ENCODE measurements at places on chromosomes 5 and 9.

DNA sequence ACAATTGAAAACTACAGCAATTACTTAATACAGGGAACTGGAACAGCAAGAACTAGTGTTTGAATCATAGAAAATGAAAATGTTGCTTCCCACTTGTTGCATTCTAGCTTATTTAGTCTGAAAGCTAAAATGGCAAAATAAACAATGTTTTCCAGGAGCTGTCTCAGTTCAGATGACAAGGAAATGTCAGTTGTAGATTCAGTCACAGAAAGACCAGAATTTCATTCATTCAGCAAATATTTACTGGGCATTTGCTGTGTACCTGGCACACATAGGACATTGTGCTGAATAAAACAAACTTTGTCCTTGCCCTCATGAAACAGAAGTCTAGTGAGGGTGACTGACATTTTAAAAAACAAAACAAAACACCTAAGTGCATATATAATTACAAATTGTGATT lies 41.5 kb downstream of the GCNT4 start:
- DNase-seq, result no peak

DNA sequence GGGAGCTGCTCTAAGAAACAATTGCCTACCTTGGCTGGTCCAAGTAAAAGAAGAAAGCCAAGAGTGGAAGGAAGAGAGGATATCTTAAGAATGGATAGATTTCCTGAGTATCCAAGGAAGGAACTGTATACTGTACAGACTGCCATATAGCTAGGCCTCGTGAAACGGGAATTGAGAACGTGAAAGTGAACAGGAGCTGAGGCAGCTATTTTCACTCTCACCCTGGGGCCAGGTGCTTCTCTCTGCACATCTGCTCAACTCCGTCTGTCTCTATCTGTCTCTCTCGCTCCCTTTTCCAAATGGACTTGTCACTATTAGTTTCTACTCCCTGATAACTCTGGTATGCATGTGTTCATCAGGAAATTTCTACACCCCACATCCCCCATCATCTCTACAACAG lies 35.9 kb upstream of the TESK1 start:
- DNase-seq, result no peak

DNA sequence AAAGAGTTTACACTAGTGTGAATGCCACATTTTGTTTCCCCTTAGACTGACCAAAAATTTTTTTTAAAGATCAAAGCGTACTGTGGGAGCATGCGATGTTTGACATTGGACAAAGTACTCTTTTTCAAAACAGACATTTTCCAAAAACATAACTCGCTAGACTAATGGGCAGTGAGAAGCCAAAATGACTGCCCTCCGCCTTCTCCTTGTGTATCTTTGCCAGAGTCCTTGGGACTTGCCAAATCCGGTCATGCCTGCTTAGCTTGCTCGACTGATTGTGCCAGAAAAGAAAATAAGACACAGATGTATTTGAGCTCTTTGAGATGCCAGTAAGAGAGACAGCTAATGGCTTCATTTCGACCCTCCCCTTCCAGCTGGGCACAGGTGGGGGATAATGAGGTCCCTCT lies 157.5 kb downstream of the MAPKAP1 start:
- DNase-seq, result no peak

DNA sequence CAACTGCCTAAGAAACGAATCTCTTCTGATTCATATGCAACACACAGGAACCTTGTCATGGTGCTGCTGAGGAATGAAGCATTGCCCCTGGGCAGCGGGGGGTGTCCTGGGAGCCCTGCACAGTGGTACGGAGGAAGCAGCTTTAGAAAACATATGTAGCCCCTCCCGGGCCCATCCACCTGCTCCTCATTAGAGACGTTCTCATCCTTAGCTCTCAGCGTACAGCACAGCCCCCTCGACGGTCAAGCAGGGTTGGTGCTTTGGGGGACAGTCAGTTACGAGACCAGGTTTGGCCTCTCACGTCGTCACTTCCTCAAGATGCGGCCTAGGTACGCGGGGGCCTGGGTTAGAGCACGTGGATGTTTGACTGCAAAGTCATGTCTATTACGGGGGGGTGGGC lies 28.4 kb upstream of the LAMC3 start:
- DNase-seq, result no peak

DNA sequence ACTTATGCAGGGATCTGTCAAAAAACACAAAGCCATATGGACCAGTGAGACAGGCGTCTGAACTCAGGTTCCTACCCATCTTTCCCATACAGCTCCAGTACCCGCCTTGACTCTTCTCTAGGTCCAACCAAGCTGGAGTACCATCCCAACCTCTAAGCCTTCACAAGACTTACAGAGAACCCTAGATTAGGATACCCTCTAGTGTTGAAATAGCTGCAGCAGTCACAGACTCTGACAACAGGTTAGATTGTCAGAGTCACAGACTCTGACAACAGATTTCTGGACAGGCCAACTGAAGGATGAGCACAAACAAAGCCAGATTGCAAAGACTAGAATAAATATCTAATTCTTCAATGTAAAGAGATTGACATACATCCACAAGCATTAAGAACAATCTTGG lies 266.1 kb downstream of the GRIA1 start:
- DNase-seq, result peak; percentile 62

DNA sequence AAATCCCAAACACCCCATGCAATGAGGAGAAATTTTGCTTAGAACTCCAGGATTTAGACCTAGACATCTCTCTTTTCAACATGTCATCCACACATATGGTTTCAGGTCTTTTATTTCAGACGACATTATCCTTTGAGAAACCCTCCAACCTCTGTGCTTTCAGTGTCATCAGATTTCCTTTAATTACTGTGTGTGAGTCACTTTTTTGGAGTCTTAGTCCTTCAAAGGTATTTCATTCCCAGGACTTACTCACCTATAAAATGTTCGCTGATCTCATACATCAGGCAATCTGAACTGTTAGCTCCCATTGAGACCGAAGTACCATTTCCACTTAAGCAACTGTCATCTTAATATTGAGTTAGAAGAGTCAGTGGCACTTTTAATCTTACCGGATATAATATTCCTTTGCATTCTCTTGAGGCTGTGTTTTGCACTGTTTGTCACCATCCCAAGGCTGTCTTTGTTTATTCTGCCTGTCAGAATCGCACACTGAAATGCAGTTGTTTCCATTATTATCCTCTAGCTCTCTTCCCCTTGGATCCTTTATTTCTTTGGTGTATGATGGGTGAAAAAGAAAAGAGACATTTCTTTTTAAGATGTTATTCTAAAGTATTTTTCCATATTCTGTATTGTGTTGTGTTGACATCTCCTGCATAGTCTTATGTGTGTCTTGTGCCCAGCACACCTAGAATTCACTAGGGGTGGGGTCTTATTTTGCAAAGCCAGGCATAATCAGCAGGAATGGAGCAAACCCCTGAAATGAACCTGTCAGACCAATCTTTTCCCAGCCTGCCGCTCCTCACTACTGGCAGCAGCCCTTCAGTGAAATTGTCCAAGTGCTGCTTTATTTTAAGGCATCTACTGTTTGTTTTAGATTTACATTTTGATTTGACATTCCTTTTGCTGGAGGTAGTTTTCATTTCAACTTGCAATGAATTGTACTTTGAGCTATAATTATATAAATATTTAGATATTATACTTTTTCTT lies 155.4 kb downstream of the PAM start:
- DNase-seq, result no peak

- no peak for DNase-seq
These were observed 313.8 kb downstream of the ASTN2 start for GRCh38 chr9:117101008-117101407.

DNA sequence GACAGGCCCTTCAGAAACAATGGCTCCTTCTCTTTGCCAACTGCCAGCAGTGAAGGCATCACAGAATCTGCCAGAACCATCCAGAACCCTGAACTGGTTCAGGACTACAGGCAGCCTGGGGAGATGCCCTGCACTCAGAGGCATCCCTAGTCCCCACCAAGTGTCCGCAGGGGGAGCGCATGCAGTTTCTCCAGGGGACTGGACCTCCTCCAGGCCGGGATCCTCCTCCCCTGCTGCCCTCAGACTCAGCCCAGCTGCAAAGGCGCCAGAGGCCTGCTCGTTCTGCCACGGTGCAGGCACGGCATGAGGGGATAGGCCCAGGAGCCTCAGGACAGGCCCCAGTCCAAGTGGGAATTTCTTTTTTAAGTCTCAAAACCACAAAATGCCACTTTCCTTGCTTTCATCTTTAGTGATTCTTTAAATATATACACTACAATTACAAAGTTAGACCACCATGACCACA lies 72.0 kb downstream of the SEMA4D start:
- DNase-seq, result no peak

- no peak for DNase-seq
These were observed 58.2 kb downstream of the EHMT1 start for GRCh38 chr9:137676998-137677397.

DNA sequence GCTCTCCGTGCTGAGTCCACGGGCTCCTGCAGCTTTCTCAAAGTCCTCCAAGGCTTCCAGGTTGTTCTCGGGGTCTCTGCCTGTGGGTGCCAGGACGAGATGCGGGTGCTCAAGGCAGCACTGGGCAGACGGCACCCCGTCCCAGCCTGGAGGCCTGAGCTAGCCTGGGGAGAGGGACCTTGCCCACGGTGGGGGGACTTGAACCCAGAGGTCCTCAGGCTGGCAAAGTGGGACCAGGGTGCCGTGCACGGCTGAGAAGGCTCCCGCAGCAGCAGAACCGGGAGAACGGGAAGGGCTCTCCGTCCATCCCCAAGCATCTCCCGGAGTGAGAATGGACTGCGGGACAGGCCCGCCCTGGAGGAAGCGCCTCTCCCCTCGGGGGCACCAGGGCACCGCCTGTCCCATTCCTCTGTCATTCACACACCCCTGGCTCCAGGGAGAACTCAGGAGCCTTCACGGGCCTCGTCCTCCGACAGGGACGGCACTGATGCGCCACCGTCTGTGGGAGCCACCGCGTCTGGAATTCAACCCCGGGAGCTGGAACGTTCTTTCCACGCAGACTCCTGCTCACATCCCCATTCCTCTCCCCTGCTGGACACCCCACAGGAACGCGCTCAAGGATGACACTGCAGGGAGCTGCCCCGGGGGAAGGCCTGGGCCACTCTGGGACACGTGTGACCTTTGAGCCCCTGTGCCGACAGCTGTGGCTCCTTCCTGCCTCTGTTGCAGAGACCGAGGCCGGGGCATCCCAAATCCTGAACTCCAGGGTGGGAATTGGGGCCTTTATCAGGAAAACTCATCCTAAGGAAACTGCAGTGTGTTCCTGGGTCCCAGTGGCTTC lies 16.3 kb upstream of the OBP2B start:
- DNase-seq, result peak; percentile 64

DNA sequence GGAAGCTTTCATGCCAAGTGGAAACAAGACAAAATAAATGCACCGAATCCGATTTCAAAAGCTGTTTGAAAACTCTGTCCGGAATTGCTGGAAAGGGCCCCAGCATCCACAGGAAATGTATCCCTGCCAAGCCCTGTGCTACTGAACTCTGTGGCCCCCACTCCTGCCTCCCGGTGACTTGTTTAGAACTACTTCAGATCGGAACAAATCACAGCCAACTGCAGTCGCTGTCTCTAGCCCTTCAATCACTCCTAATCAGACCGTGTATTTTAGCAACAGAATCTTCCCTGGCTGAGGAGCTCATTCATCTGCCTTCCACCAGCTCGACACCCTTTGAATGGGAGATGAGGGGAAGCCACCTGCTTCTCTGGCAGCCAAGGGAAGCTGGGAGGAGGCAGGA lies 94.1 kb downstream of the KCNIP1 start:
- no peak for DNase-seq

GRCh38 chr5:171920765-171921391 lies 85.6 kb downstream of the FBXW11 start:
- DNase-seq, result no peak

- DNase-seq, result no peak
These were observed 211.7 kb downstream of the LRRC70 start for GRCh38 chr5:62790348-62790747.

All from vagina (tissue), 2 donors.